HTR-8/SVneo (cell line): ENCODE measurements at places on chromosomes 1 and 21.

DNA sequence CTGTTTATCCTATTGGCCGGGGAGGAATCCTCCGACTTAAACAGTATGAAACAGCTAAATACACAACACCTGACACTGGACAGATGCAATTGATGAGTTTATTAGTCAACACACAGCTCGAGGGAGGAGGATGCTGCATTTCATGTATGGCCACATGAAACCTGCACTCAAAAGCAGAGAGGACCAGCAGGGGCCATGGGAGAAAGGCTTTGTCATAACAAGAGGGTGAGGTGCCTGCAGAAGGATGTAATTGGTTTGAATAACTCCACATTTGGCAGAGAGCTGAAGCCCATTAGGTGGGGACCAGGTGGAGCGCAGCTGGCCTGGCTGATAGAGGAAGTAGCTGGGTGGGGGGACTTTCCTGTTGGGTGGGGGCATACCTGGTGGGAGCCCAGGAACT, 599.1 kb downstream of the PTPRU start:
- DNase-seq: no peak

DNA sequence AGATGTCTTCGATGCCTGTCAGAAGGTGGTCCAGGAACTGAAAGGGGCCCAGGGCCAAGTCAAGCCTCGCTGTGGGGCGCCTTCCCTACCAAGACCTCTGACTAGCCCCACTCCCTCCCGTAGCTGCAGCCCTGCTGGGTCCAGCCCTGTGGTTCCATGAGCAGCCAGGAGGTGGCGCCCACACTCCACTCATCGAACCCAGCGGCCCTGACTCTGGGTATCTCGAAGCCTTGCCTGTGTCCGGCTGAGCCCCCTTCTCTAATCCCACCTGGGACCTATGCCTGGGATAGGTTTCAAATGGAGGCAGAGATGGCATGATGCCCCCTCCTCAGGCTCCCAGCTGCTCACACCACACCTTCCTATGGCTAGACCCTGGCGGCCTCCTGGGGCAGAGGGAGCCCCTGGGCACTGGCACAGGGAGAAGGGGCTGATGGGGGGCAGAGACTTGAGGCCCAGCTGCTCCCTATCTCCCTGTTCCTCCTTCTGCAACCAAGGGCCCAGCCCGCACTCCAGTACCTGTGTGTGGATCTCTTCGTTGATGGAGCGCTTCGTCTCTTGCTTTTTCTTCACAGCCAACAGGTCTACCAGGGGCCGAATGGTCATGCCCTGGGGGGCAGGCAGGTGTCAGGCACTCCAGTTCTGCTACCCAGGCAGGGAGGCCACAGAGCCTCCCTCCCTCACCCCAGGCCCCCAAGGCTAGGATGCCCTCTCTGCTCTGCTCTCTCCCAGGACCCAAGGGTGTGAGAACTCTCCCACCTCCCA, 52.0 kb downstream of the SLC9A1 start:
- DNase-seq: peak; percentile 83

DNA sequence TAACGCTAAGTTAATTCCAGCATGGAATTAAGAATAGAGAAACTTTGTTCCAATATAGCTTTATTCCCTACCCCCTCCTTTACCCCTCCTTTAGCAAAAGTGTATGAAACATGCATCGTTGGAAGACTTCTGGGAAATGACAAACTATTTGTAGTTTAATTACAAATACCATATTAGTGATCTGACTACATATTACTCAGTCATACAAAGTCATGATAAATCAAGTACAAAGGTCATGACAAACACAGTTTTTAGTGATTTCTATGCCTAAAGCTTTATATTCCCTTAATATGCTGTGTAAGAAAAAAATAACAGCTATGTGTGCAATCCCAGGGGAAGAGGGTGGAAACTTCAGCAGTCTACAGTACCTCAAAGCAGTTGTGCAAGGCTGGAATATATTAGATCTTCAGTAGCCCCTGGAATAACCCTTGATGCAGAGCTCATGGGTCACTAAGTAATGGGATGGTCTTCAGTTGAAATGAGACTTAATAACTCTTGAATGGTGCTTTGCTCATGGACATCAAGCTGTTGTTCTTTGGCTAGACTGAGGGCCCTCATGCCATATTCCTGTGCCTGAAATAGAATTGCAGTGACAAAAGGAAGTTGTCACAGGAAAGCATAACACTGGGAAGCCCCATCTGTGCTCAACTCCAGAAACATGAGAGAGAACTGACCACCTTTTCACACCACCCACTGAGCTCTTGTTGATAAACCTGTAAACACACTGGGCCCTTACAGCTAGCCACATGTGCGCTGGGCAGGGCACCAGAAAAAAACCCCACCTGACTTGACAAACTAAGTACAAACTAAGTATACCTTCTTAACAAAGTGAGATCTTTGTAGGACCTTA, 25.3 kb downstream of the ZMYND12 start:
- DNase-seq: no peak

- no peak for DNase-seq
Observed at GRCh38 chr1:116819081-116819480, 64.9 kb downstream of the CD2 start.

- no peak for DNase-seq
Observed at GRCh38 chr1:182556279-182556678, 32.8 kb downstream of the RNASEL start.

GRCh38 chr1:239262538-239262937, 123.8 kb upstream of the CHRM3 start:
- no peak for DNase-seq
